Caki2 (cell line): ENCODE measurements at places on chromosomes 4 and X. TPM values are rescaled to one million over a fixed set of nuclear protein-coding genes. Genes with fewer than 3 reads are reported as not detected.

- no peak for DNase-seq
Observed at GRCh38 chr4:79413886-79414285, 5.9 kb upstream of the GK2 start.

The YIPF7 gene
- total RNA-seq, result not detected in 2 replicates

DNA sequence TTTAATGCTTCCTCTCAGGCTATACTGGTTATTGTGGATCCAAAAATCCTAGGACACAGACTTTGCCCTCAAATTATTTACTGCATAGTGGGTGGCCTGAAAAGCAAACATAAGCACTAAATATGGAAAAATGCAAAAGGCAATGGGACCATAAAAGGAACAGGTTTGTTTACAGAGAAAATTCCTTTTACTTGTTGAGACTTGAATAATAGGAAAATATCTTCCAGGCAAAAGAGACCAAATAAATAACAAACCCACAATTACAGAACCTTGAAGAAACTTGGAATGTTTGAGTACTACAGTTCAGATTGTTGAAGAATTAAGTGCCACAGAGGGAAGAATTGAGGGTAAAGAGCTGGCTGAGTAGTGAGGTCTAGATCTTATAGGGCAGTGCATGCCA, 711.0 kb downstream of the C4orf33 start:
- DNase-seq, result no peak

GRCh38 chrX:105701310-105702052, 120.9 kb upstream of the NRK start:
- no peak for DNase-seq

The LPAR4 gene
- total RNA-seq, result not detected in 2 replicates

GRCh38 chr4:54945838-54946237, 179.6 kb downstream of the KDR start:
- no peak for DNase-seq

- no peak for DNase-seq
Observed at GRCh38 chrX:154734061-154734781, 16.7 kb downstream of the GAB3 start.

- DNase-seq, result peak; percentile 43
Observed at GRCh38 chr4:70902577-70903290, 565 bp downstream of the MOB1B start.

The MCF2 gene
- 0.54 TPM in 1 of 2 replicates, not detected in the other for total RNA-seq

The AKAP4 gene
- total RNA-seq, result not detected in 2 replicates

The CLGN gene
- 14.0 and 17.2 TPM in 2 replicates for total RNA-seq

The CSN1S1 gene
- total RNA-seq, result not detected in 2 replicates

DNA sequence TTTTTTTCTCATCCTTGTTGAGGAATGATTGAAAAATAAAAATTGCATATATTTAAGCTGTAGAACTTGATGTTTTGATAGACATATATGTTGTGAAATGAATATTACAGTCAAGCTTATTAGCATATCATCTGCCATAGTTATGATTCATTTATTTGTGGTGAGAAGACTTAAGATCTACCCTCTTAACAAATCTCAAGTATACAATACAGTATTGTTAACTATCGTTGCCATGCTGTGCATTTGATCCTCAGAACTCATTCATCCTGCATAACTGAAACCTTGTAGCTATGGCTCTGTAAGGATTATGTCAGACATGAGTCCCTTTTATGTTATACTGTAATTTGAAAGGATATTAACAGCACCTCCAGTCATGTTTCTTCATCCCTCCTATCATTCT, 2045.3 kb downstream of the ARAP2 start:
- DNase-seq, result no peak
